AG04449 (cell line): ENCODE measurements at places on chromosomes 3 and 15.

- no peak for DNase-seq
Measured at GRCh38 chr15:39939487-39940452, 5.9 kb downstream of the EIF2AK4 start.

GRCh38 chr3:54900838-54901591 lies 26.8 kb downstream of the LRTM1 start:
- no peak for DNase-seq

- no peak for DNase-seq
Measured at GRCh38 chr15:38455092-38455491, 1.2 kb downstream of the FAM98B start.

DNA sequence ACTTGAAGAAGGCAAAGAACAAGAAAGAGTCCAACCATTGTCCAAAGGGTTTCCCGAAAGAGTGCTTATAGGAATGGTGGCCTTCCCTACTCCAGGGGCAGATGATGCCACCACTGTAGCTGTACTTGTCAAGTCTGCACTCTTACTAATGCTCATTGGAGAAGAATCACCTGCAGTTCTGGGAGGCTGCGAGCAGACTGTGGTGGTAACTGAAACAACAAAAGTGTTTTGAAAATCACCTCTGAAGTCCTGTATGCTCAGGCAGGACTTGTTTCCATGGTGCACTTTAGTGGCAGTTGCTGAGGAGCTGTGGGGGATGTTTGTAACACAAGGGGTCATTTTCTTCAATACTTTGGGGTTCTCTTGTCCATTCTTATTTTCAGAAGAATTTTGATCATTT lies 36.0 kb downstream of the USF3 start:
- DNase-seq: no peak

GRCh38 chr3:165194511-165195240 lies 1.5 kb downstream of the SLITRK3 start:
- DNase-seq: no peak

DNA sequence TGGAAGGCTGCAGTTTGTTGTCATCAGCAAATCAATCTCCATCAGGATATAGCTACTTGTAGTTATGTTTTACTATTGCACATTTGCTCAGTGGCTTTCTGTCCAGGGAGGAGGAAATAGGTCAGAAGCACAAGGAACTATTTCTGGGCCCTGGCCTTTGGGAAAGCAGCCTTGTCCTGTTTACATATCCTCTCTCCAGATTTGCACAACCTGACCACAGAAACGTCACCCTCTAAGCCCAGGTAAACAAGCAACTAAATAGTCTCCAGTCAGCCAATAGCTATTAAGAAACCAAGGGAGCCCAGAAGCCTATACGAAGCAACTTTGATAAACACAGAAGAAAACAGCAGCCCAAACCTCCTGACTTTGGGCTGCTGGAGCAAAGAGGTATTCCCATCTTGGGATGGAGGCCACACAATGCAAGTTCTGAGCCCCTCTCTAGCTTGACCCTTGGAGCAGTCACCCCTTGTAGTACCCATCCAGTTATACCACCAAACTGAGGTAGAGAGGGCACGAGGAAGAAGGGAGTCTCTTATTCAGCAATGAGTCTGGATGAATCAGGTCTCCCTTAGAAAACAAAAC lies 2.3 kb upstream of the FEM1B start:
- no peak for DNase-seq

GRCh38 chr3:112627419-112627818 lies 13.5 kb downstream of the CCDC80 start:
- DNase-seq: no peak

- peak; percentile 64 for DNase-seq
Measured at GRCh38 chr15:99511531-99511865, 54.3 kb upstream of the MEF2A start.

DNA sequence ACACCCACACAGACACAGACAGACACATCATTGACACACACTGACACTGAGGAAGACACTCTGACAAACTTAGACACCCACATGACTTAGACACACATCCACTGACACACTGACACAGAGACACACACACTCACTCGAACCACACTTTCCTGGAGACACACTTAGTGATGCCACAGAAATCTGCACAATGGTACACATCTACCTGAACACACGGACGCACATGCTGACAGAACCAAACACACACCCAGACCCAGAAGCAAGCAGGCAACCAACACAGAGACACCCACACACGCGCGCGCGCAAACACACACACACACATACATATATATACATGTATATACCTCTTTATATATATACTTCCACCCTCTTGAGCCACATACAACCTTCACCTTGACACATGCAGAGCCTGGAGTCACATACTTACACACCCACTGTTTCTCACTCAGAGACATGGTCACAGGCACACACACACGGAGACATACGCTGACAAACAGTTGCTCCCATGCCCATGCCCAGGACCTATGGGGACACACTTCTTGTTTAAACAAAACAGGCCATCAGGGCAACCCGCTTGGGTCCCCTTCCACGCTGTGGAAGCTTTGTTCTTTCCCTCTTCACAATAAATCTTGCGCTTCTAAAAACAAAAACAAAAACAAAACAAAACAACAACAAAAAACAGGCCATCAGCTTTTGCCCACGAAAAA lies 913 bp upstream of the SCN5A start:
- DNase-seq: no peak

- no peak for DNase-seq
Measured at GRCh38 chr15:60513676-60514075, 34.7 kb upstream of the ICE2 start.

GRCh38 chr3:98587654-98588053 lies 5.8 kb downstream of the CPOX start:
- DNase-seq: no peak

DNA sequence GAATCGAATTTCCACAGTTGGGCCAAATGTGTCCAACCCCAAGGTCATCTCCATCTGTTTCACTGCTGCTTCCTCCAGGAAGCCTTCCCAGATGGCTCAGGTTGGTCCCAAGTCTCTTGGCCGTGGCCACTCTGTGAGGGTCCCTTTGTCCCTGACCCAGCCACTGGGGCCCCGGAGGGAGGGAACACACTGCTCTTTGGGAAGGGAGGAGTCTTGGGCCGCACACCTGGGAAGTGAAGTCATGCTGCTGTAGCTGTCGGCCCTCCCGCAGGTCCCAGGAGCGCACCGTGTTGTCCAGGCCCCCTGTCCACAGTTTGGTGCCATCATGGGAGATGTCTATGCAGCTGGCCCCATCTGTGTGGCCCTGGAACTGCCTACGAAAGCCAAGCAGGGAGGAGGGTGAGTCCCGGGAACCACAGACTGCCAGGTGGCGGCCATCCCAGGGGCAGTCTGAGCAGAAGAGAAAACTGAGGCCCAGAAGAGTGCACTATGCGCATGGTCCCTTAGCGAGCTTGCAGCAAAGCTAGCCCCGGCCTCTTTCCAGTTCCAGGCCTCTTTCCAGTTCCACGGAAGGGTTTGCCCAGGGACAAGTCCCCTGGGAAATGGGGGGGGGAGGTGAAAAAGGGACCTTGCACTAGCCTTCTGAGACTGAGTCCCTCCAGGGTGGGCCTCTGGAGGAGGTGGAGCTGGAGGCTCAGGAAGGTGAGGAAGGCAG lies 44.6 kb downstream of the TLE3 start:
- no peak for DNase-seq

DNA sequence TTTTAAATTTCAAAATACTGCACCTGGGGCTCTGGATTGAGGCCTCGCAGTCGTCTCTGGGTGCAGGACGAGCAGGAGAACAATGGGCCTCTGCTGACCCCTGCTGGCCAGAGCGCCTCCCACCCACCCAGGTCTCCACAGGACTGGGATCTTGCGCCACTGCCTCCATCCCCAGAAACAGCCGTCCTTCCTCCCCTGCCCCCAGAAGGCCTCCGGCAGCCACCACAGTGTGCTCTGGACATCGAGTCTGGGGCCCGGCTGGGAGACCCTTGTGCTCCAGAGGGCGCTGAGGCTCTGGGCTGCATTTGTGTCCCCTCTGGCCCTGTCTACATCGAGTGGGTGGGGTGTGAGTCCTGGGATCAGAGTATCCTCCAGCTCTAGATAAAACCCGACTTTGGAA lies 6.7 kb upstream of the ACSBG1 start:
- no peak for DNase-seq

DNA sequence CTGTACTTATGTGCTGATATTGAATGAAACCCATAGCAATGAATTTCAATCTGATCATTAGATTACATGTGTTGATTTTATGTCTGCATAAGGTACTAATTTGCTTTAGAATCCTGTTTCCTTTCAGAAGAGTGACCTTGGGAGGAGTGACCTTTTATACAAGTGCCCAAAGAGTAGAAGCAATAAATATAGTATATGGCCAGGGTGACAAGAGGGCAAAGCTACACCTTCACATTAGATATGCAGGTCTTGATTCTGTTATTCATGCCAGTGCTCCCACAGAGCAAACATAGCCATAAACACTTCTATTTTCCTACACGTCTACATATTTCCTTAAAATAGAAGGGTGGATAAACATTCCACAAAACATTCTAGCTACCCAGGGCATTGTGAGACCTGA lies 158.2 kb upstream of the RAP2B start:
- no peak for DNase-seq

DNA sequence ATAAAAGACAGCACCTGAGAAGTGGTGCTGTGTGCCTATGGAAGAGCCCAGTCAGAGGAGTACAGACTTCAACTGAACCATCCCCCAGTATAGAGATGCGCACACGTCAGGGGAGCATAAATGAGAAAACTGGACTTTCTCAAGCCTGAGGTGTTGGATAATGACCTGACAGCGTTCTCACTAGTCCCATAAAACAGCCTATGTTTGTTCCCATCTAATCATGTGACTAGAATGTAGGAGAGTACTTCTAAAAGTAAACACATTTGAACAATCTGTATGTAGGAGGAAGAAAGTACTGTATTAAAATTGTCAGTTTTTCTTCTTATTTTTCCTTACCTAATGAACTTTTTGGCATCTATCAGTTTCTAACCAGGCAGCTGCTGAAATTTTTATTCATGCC lies 498.9 kb downstream of the CNTN4 start:
- DNase-seq: no peak

DNA sequence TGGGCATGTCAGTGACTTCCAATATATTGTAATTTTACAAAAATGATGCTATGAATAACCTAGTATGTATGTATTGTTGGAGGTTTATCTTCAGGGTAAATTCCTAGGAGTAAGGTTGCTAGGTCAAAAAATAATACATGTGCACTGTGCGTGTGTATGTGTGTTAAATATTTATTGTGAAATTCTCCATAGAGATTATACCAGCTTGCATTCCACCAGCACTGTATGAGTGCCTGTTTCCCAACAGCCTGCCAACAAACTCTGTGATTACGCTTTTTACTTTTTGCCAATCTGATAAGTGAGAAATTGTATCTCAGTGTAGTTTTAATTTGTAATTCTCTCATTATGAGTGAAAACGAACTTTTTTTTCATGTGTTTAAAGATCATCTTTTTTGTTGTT lies 12.6 kb upstream of the IGF2BP2 start:
- no peak for DNase-seq

GRCh38 chr3:187951452-187952190 lies 202.3 kb upstream of the LPP start:
- no peak for DNase-seq

DNA sequence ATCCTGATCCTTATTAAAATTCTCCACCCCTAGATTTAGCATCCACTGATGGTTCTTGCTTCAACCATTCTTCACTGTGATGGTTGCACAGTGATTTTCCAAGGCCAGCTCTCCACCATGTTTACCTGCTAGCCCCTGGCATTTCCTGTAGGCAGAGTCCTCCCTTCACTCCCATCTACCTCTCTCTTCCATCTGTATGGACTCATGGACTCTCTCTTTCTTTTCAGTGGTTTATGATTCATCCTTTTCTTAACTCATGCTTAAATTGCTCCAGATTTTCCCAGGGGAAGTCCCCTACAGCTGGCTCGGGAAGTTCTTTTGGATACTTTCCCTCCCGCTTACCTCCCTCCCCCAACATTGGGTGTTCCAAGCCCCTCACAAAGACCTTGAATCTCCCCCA lies 18.7 kb downstream of the TGM4 start:
- DNase-seq: peak; percentile 45

DNA sequence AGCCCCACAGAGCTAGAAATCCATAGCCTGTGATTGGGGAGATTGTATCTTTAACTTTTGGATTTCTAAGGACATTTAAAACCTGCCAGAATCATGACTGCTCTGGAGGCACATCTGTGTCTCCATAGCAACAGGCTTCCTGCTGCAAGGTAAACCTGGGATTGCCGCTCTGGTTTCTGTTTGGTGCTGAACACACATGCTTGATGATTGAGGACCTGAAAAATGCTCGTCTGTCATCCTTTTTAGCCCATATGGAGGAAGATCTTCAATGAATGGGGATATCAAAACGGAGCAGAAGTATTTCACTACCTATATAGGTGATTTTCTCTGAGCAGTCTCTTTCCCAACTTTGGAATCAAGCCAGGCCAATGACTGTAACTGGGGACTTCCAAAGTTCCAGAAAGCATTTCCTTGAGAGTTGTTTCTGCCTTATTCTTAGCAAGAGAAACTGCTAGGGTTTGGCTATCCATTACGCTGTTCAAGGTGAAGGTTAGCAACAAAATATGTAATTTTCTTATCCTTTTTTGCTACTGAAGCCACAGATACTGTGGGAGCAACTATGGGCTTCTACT lies 96.5 kb upstream of the TNIK start:
- no peak for DNase-seq

DNA sequence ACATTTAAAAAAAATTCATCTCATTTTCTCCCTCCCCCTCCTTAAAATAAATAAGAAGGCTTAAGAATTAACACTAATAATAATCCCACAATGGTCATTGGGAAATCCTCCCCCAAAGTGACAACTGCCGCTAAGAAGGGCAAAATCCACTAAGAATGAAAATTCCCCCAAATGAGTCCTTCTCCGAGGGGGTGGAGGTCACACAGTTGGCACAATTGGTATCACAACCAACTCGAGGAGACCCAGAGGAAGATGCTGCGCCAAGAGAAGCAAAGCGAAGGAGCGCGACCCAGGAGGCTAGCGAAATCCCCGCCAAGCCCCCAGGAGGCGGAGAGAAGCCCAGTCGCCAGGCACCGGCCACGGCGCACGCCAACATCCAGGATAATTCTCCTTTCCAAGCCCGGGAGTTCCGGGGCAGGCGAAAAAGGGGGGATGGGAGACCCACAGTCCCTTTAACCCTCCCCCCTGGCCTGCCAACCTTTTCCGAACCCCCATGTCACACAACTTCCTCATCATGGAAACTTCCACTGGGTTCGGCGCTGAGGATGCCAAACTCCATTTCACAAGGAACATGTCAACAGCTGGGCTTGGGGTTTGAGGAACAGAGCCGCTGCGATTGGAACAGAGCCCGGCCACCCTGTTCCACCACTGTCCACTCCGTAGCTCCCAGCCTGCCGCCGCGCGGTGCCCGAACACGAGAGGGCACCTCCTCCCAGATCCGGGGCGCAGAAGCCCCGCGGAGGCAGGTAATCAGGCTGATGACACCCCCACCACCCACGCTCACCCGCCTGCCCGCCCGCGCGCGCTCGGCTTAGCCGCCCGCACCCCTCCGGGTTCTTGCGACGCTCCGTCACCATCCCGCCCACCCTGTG lies 668 bp downstream of the THRB start:
- no peak for DNase-seq
